ENCODE measurements at places on chromosomes 2 and 18.

GRCh38 chr2:119546447-119546767 lies 2.2 kb downstream of the CFAP221 start:
- H3K27ac ChIP-seq = no peak overlapping the region
- DNase-seq = no peak
- H3K4me1 ChIP-seq = peaks cover 4% of the 10 kb centered on the region
- no peak overlapping the region for H3K4me3 ChIP-seq

- no peak overlapping the region for H3K27ac ChIP-seq
- no peaks in the 10 kb centered on the region for H3K36me3 ChIP-seq
- H3K27me3 ChIP-seq = no peaks in the 10 kb centered on the region
- no peak overlapping the region for H3K4me3 ChIP-seq
These were observed 368.4 kb upstream of the SLC8A1 start for GRCh38 chr2:40820319-40820718.

DNA sequence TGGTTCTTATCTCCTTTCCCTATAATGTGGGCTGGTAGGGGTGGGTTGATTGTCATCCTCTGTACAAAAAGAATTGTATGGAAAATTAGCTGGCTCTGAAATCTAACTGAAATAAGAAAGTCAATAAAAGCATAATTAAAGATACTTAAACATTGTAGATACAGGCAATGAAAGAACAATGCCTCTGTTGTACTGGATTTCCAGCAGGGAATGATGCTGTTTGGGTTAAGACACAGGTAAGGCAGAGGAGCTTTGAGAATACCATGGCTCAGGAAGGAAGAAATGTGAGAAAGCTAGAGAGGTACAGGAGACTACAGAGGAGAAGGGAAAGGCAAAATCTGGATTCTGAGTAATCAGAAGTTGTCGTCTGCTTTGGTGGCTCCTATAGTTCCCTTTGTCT lies 10.1 kb downstream of the DTNA start:
- H3K36me3 ChIP-seq = no peaks in the 10 kb centered on the region
- no peak overlapping the region for H3K4me3 ChIP-seq
- H3K4me1 ChIP-seq = no peaks in the 10 kb centered on the region
- H3K27ac ChIP-seq = no peak overlapping the region

- H3K4me1 ChIP-seq = no peaks in the 10 kb centered on the region
- no peak for DNase-seq
- H3K4me3 ChIP-seq = no peak overlapping the region
These were observed 77.2 kb upstream of the HPCAL1 start for GRCh38 chr2:10225291-10226037.

DNA sequence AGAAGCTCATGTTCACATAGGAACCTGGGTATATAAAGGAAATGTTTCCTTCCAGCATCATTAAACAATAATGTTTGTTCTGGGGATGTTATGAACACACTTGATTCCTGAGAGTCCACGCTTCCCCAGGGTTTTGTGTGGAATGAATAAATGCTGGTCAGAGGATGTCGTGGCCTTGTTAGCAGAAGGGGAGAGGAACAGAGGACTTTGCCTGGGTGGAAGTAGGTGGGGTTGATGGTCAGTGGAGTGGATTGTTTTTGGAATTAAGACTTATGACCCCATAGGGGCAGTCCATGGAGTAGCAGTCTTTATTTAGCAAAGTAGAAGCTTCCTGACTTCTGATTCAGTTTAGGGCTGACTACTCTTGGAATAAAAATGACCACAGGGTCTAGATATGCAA lies 139.6 kb downstream of the MYO1B start:
- no peaks in the 10 kb centered on the region for H3K27me3 ChIP-seq
- H3K4me1 ChIP-seq = peaks cover 27% of the 10 kb centered on the region
- peaks cover 27% of the 10 kb centered on the region for H3K36me3 ChIP-seq
- H3K4me3 ChIP-seq = no peak overlapping the region
- H3K27ac ChIP-seq = no peak overlapping the region
- DNase-seq = no peak

DNA sequence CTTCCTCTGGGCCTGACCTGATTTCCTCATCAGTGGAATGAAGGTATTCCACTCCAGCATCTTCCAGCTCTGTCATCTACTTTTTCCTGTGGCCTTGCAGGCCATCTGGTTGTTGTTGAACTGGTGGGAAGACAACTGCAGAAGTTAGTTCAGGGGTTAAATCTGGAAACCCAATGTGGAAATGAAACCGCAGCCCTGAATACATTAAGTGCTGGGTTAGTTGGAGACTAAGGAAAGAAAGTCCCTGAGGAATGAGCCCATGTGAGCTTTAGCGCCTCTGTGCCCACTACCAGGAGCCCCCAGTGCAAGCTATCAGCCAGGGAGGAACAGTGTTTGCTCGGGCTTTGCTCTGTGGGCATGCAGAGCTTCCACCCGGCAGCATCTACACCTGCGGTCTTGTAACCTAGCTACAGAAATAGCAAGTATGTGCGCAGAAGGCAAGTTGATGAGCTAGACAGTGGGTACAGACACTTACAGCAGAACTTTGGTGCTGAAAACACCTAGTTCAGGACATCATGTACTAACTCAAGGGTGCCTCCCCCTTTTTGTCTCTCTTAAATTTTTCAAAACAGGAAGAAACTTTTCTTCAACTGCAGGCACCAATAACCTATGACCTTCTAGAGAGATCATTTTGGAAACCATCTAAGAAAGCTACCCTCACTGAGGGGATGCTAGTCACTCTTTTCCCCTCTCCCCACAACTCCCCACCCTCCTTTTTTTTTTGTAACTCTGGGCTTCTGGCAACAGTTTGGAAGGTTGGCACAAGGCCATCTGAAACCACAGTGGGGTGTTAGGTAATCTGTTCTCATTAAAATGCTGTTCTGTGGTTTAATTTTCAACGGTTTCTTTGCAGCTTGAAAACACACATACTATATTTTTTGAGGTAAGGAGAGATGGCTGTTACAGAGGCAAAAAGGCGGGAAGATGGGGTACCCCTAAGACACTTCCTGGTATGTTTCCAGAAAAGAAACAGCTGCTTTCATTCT lies 18.3 kb upstream of the CXCR4 start:
- H3K27ac ChIP-seq = no peak overlapping the region
- DNase-seq = no peak
- H3K27me3 ChIP-seq = no peaks in the 10 kb centered on the region
- H3K4me3 ChIP-seq = no peak overlapping the region
- no peaks in the 10 kb centered on the region for H3K4me1 ChIP-seq

GRCh38 chr2:43174368-43174916 lies 52.0 kb downstream of the ZFP36L2 start:
- no peaks in the 10 kb centered on the region for H3K36me3 ChIP-seq
- H3K4me3 ChIP-seq = no peak overlapping the region
- H3K27ac ChIP-seq = no peak overlapping the region

GRCh38 chr2:203062126-203062525 lies 47.5 kb downstream of the NBEAL1 start:
- no peaks in the 10 kb centered on the region for H3K27me3 ChIP-seq
- H3K27ac ChIP-seq = no peak overlapping the region
- no peak for DNase-seq
- no peaks in the 10 kb centered on the region for H3K4me1 ChIP-seq

DNA sequence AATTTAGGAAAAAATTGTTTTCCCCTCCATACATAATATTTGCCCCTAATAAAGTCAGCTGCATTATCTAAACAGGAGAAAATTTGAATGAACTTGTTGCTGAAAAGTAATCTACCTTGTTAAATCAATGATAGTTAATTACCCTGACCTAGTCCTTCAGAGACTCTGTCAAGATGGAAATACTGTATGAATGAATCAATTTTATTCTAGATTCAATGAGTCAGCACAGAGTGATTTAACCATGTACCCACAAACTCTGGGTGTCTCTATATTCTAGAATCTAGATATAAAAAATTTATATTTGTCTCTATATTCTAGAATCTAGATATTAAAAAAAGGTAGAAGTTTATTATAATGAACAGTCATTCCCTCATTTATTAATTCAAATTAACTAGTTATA lies 36.2 kb downstream of the NDUFAF7 start:
- no peak overlapping the region for H3K4me3 ChIP-seq
- no peak for DNase-seq
- no peaks in the 10 kb centered on the region for H3K4me1 ChIP-seq
- no peak overlapping the region for H3K27ac ChIP-seq
- no peaks in the 10 kb centered on the region for H3K27me3 ChIP-seq

DNA sequence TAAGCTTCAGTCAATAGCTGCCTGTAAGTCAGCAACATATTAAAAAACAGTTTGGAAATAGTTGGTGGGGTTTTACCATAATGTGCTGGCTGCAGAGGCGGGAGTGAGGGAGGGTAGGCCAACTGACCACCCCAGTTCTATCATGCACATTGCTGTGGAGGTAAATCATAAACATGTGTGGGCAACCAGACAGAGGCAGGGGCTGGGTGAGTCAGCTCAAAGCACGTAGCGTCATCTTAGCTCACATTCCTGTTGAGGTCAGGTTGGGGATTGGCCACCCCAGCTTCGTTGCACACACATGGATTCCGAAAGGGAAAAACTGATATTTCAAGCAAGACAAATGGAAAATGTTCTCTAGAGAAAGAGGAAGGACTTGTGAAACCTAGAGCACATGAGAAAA lies 19.5 kb downstream of the GPR45 start:
- DNase-seq = peak; percentile 40
- no peaks in the 10 kb centered on the region for H3K36me3 ChIP-seq
- peaks cover 6% of the 10 kb centered on the region for H3K4me1 ChIP-seq
- no peak overlapping the region for H3K4me3 ChIP-seq
- H3K27ac ChIP-seq = no peak overlapping the region

GRCh38 chr2:231884438-231885140 lies 41.6 kb downstream of the NPPC start:
- no peak overlapping the region for H3K27ac ChIP-seq
- peaks cover 16% of the 10 kb centered on the region for H3K27me3 ChIP-seq
- no peak for DNase-seq
- H3K4me1 ChIP-seq = no peaks in the 10 kb centered on the region

DNA sequence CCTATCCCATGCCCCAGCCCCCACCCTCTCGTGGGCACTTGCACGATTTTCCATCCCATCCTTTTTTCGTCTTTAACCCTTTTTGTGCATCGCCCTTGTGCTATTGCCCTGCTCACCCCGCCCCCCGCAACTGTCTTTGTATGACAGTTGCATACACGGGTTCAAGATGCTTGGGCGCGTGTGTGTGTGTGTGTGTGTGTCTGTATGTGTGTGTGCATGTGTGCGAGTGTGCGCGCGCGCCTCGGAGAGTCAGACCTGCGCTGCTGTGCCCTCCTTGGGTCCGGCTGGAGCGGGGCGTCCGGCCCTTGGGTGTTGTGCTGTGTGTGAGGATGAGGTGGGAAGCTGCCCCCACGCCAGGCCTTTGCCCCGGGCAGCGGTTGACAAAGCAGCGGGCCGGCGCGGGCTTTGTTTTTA lies 230.7 kb downstream of the HAUS1 start:
- DNase-seq = no peak
- peak overlapping the region; percentile 76 for H3K4me3 ChIP-seq
- no peak overlapping the region for H3K27ac ChIP-seq
- H3K36me3 ChIP-seq = no peaks in the 10 kb centered on the region

DNA sequence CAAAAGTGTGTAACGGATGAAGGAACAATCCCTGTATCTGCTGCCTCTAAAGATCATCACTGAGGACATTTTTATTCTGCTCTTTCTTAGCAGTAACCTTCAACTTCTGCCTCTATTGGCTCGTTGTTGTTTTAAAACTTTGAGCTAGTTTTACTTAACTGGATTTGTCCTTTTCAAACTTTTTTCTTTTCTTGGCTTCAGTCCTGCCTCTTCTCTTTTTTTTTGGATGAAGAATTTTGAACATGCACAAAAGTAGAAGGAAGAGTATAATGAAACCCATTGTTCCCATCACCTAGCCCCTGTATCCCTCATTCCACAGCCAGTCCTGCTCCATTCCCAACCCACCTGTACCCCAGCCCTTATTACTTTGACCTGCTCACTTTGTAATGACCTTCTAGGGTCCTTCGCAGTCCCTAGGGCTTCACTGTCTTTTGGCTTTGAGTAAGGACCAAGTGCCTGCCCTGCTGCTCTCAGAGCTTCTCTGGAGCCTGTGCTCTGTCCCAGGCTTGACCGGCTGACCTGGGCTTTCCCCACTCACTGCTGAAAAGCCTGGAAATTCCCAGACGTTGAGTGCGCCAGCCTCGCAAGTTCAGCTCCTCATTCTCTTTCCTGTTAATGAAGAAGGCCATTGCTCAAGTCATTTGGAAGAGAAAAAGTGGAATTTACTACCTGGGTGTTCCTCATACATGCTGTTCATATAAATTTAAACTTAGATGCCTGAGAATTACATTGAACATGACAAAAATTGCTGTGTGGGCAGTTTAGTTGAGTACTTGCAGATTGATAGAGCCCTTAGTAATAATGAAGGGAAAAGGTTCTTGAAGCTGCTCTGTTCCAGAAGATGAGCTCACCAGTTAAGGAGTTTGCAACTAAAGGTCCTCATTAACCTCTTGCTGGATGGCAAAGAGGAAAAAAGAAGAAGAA lies 149.3 kb upstream of the ALPP start:
- no peaks in the 10 kb centered on the region for H3K27me3 ChIP-seq
- DNase-seq = no peak
- no peak overlapping the region for H3K4me3 ChIP-seq
- H3K36me3 ChIP-seq = no peaks in the 10 kb centered on the region

- H3K36me3 ChIP-seq = no peaks in the 10 kb centered on the region
- no peak overlapping the region for H3K4me3 ChIP-seq
- DNase-seq = no peak
These were observed 31.9 kb upstream of the GPC1 start for GRCh38 chr2:240403396-240404104.

DNA sequence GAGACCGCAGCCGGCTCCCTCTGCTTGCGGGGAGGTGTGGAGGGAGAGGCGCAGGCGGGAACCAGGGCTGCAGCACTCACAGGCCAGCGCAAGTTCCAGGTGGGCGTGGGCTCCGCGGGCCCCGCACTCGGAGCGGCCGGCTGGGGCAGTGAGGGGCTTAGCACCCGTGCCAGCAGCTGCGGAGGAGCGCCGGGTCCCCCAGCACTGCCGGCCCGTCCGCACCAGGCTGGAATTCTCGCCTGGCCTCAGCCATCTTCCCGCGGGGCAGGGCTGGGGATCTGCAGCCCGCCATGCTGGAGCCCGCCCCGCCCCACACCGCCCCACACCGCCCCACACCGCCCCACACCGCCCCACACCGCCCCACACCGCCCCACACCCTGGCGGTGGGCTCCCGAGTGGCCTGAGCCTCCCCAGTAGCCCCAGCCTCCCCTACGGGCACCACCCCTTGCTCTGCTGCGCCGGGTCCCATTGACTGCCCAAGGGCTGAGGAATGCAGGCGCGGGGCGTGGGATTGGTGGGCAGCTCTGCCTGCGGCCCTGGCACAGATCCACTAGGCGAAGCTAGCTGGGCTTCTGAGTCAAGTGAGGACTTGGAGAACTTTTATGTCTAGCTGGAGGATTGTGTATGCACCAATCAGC lies 123.9 kb upstream of the MGAT5 start:
- no peak for DNase-seq
- H3K27me3 ChIP-seq = no peaks in the 10 kb centered on the region
- H3K36me3 ChIP-seq = no peaks in the 10 kb centered on the region
- no peak overlapping the region for H3K27ac ChIP-seq

DNA sequence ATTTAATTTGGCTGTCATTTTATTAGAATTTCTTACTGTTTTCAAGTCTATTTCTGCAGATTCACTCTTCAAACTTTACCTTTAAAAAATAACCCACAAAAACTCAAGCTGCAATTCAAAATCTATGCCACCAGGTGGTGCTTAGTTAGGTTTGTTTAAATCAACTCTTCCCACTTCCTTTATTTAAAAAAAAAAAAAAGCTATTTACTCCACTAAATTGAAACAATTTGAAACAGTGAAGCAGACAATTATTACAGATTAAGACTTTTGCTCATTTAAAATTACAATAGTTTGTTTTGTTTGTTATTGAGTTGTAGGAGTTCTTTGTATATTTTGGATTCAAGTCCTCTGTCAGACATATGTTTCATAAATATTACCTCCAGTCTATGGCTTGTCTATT lies 300.0 kb downstream of the PDE11A start:
- DNase-seq = no peak
- no peaks in the 10 kb centered on the region for H3K27me3 ChIP-seq
- H3K4me1 ChIP-seq = peaks cover 5% of the 10 kb centered on the region
- H3K27ac ChIP-seq = no peak overlapping the region
- H3K4me3 ChIP-seq = no peak overlapping the region
